CD4-positive, alpha-beta memory T cell (primary cell): ENCODE measurements at places on chromosomes 2 and 18.

DNA sequence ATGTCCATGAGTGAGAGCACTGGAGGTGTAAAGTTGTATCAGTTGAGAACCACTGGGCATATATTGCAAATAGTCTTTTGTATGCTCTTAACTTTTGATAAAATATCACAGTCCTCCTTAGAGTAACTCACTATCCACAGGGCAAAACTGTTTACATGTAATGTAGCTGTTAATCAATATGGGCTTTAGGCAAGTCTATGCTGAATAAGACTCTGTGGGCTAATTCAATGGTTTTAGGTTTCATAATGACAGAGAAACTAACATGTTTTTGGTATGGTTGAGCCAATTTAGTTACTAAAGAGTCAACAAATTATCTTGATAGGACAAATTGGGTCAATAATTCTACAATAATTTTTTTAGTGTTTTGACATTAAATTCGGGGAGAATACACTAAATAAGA is 1134.9 kb upstream of the FAM98A start:
- no peak for DNase-seq
- no peaks in the 10 kb centered on the region for H3K4me1 ChIP-seq
- no peak overlapping the region for H3K27ac ChIP-seq
- no peaks in the 10 kb centered on the region for H3K36me3 ChIP-seq
- H3K4me3 ChIP-seq = no peak overlapping the region

DNA sequence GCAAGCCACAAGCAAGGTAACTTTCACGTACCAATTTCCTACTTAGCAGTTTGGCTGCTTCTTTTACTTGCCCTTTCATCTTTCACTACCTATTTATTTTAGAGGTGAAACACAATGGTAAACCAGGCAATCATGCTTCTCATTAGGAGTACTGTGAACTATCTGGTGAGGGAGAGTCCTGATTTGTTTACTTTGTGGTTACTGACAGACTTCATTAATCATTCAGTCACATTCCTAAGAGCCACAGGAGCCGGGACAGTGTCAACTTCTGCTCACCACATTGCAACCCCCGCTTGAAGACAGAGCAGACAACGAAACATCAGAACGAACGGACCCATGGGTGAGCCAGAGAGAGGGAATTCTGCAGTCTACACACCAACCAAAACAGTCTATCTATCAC is 28.8 kb downstream of the TUBB6 start:
- peaks cover 23% of the 10 kb centered on the region for H3K36me3 ChIP-seq
- no peak overlapping the region for H3K4me3 ChIP-seq
- no peaks in the 10 kb centered on the region for H3K4me1 ChIP-seq
- H3K27ac ChIP-seq = no peak overlapping the region
- no peaks in the 10 kb centered on the region for H3K27me3 ChIP-seq

DNA sequence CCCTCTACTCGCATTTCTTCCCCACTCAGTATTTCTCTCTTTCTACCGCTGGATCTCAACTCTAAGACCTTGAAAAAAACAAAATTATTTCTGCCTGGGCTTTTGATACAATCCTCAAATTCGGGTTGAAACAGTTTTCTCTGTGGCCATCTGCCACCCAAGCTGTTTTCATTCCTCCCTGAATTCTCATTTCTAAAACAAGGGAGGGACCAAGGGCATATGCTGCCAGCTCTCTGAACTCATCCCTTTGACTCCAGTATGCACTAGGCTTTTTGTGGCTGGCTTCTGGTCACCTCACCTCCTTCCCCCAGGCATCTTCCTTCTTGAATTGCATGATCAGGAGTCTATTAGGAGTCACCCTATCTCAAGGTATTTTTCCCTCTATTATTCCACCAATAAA is 49.5 kb downstream of the CCDC148 start:
- no peak overlapping the region for H3K4me3 ChIP-seq
- no peaks in the 10 kb centered on the region for H3K27me3 ChIP-seq
- no peak for DNase-seq
- H3K36me3 ChIP-seq = no peaks in the 10 kb centered on the region

GRCh38 chr2:85247610-85248009 is 80.2 kb downstream of the TGOLN2 start:
- no peak for DNase-seq
- no peaks in the 10 kb centered on the region for H3K27me3 ChIP-seq
- H3K36me3 ChIP-seq = no peaks in the 10 kb centered on the region
- H3K4me1 ChIP-seq = no peaks in the 10 kb centered on the region
- no peak overlapping the region for H3K4me3 ChIP-seq

GRCh38 chr2:14301331-14301730 is 331.2 kb upstream of the LRATD1 start:
- H3K4me3 ChIP-seq = no peak overlapping the region
- DNase-seq = no peak
- H3K27ac ChIP-seq = no peak overlapping the region
- H3K4me1 ChIP-seq = no peaks in the 10 kb centered on the region
- H3K36me3 ChIP-seq = no peaks in the 10 kb centered on the region
